ENCODE measurements at places on chromosomes 16 and 17.
A peak's percentile ranks its signal among the peaks of the same experiment; 100 is the strongest.

- no peak for DNase-seq
Measured at GRCh38 chr16:86668136-86668910, 90.0 kb downstream of the FOXL1 start.

- no peak for DNase-seq
Measured at GRCh38 chr16:26889740-26890139, 177.0 kb upstream of the C16orf82 start.

GRCh38 chr16:9790199-9790598 lies 392.0 kb downstream of the GRIN2A start:
- no peak for DNase-seq

GRCh38 chr17:48295362-48296288 lies 134.4 kb downstream of the SKAP1 start:
- no peak for DNase-seq

GRCh38 chr16:76228546-76229146 lies 48.6 kb upstream of the CNTNAP4 start:
- DNase-seq: no peak

- DNase-seq: no peak
Measured at GRCh38 chr17:80061421-80061820, 25.0 kb downstream of the CCDC40 start.

DNA sequence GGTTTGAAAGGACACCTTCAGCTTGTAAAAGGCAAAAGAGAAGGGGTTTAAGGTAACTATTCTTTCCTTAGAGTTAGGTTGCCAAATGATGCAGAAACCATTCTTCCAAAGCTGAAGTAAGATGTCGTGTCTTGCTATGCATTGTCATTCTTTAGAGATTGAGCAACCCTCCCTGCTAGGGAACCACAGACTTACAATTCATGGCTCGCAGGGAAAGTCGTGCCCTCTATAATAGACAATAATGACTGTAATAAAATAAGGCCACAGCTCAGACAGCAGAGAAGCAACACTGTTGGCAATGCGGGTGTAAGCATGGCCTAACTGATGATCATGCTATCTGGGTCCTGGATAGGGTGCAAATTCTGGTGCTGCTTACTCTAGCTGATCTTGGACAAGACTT lies 129.6 kb upstream of the CDH13 start:
- no peak for DNase-seq

- DNase-seq: peak; percentile 77
Measured at GRCh38 chr17:44197980-44198720, 1.5 kb downstream of the ATXN7L3 start.

DNA sequence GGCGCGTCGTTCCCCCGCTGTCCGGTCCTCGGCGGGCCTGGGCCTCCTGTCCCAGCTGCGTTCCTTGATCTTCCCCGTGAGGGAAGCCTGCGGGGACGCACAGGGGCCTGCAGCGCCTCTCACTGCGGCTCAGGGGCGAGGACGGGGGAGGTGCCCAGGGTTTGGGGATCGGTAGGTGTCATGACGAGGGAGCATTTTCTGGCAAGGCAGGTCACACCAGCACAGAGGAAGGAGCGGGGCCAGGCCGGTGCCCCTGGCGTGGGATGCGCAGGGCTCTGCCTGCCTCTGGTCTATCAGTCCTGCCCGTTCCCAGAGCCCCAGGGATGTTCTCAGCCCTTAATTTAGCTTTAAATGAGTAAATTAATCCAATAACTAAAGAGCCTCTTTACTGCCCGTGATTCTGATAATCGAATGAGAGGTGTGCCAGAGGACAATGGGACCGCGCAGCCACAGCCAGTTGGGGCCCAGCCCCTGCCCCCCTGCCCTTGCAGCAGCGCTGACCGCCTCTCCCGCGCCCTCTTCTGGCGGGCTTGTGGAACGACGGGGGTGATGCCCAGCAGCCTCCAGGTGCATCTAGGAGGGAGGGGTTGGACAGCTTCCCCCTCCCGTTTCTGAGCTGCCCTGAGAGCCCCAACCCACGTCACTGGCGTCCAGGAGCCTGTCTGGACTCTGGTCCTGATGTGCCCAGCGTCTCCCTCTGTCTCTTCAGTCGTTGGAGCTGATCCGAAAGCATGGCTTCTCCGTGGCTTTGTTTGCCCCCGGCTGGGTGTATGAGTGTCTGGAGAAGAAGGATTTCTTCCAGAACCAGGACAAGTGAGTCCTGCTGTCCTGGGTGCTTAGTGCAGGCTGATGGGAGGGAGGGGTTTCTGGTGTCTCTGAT lies 7.9 kb downstream of the ENGASE start:
- peak; percentile 85 for DNase-seq

- no peak for DNase-seq
Measured at GRCh38 chr16:49809062-49809461, 46.9 kb downstream of the ZNF423 start.

DNA sequence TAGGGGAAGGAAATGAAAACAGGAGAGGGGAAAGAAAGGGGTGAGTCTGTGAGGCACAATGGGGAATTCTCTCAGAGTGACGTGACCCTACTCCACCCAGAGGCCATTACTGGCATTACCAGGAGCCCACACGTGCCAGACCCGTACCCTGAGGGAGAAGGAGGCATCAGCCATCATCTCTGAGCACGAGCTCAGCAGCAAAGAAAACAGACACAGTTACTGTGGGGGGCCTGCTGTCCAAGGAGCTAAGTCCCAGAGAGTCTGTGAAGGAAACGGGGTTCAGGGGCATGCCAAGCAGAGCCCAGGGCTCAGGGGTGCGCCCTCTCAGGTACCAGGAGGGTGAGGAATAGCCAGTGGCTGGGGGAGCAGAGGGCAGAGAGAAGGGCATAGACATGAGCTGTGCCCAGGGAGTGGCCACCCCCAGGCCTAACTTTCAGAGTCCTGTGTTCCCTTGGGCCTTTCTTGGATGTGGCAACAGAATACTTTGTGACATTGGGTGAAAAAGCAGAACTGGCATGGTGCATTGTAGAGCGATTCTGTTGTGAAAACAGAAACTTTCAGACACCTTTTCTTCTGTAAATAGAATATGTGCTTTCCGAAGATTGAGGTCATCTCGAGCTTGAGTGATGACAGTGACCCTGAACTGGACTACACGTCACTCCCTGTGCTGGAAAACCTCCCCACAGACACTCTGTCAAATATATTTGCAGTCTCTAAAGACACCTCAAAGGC lies 11.3 kb downstream of the TAF1C start:
- DNase-seq: peak; percentile 86

GRCh38 chr16:66696669-66697630 lies at the start of gene CMTM4:
TSS of gene CMTM4 (minus strand) at chr16:66696743. CDS start at chr16:66696525, 218 bp downstream.
- peak; percentile 98 for DNase-seq

GRCh38 chr17:2034806-2035540 lies 5.0 kb downstream of the DPH1 start:
- peak; percentile 80 for DNase-seq

DNA sequence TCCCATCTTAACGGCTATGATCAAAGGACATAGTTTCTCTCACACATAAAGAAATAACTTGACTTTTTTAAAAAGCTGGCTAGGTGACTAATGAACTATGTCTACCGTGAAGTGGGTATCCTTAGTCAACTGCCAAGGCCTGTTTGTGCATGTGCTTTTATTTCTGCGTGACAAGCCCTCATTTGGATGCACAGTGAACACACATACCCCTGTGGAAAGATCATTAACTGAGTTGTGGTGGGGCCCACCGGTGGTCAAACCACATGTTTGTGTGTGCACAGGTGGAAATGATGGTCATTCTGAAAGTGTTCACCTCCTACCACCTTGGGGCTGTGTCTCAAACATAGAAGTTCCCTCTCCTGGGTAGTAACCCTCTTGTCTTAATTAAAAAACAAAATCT lies 256.1 kb upstream of the SALL1 start:
- DNase-seq: no peak

DNA sequence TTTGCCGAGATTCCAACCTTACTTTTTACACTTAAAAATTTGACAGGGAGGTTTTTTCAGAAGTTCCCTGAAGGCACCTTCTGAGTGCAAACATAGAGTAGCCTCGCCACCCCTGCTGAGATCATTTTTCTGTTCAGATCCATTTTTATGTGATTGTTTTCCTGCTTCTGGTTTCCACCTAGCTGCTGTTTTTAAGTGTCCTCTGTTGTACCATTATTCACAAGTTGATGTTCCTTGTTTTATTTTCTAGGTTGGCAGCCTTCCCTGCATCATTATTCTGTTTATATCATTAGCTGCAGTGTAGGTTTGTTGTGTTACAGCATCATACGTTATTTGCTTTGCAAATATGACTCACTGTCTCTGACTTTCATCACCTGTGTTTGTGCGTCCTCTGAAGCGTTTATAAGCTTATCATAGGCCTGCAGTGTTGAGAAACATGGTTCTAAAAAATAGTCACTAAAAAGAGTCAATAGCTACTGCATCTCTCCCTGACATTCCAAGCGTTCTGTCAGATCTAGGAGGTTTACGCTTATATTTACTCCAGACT lies 116.9 kb upstream of the CLEC3A start:
- DNase-seq: no peak

DNA sequence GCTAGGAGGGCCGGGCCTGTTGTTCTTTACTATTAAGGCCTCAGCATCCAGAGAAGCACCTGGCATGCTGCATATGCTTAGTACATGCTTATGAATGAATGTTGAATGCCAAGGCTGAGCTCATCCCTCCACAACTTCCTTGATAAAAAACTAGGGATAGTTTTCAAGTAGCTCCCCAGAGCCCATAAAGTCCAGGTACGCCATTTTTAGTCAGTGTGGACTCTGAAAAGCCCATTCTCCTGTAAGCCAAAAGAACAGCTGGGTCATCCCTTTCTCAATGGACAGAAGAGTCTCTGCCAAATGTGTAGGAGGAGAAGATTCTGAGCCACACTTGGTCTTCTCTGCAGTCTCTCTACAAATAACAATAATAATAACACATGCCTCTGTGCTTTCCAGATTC lies 8.9 kb upstream of the ITGB3 start:
- no peak for DNase-seq

DNA sequence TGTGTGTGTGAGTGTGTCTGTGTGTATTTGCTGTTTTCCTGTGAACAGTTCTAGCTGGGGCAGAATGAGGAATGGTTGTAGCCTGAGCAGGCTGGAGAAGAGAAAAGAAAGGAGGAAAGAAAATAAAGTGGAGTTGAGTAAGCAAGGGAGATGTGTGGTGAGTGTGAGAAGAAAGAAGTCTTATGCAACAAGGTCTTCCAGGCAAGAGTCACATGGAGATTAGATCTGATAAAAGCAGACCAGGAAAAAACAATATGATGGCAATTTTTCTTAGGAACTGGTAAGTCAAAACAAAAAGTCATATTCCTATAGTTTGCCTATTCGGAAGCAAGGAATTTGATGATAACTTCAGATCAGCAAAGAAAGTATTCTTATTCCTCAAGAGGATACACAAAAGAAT lies 125.0 kb downstream of the HS3ST3A1 start:
- DNase-seq: peak; percentile 10

DNA sequence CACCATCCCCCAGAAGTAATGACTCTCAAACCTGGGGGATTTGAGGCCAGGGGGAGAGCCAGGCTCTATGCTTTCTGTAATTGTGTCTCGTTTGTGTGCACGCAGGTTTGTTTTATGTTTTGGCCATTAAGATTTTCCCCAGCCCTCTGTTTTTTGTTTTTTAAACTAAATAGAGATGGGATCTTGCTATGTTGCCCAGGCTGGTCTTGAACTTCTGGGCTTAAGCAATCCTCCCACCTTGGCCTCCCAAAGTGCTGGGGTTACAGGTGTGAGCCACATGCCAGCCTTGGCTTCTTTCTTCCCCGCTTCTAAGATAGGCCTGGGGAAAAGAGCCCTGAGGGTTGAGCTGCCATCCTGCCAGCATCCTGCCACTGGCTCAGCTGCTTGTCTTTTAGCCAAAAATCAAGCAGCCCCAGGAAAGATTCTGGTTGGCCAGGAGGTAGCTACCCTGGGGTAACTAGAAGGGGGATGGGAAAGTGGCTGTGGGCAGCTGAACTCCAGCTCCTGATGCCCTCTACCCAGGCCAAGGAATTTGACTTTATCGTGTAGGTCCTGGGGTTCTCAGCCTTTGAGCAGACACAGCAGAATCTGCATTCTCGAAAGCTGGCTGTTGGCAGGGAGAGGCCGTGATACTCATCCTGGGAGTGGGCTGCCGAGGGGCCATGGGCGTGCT lies 18.4 kb downstream of the KDM8 start:
- DNase-seq: no peak

- DNase-seq: no peak
Measured at GRCh38 chr17:51188271-51188833, 22.1 kb downstream of the NME2 start.

DNA sequence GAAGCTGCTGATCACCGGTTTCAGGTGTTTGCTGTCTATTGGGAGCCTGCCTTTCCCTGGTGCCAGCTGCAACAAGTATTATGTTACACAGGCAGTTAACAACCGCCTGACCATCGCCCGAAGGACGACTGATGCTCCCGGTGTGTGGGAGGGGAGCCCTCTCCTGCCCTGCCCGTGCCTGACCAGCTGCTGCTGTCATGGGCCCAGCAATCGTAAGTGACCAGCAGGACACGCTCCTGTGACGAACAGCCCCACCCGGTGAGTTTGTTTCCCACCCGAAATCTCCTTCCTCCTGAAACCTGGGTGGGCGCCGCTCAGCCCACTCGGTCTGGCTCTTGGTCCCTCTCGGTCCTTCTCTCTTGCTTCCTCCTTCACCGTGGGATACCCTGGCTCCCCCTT lies 17.9 kb upstream of the UBE2I start:
- DNase-seq: no peak

DNA sequence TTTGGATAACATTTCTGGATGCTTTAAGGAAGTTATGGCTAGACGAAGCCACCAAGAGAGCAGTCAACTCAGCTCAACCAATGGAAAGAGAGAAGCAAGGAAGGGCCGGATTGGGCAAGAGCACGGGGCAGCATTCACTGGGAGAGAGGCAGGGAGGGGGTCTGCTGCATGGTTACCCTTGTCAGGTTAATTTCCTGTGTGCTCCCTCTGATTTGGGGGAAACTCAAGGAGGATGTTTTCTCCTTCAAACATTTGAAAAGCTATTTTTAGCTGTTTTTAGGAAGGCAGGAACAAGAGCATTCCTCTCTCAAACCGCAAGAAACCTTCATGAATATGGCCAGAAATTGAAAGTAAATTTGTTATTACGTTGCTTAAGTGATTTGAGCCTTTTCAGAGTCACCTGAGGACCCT lies 118.5 kb upstream of the ZFHX3 start:
- DNase-seq: no peak

- DNase-seq: no peak
Measured at GRCh38 chr16:73233846-73234424, 186.0 kb upstream of the ZFHX3 start.

DNA sequence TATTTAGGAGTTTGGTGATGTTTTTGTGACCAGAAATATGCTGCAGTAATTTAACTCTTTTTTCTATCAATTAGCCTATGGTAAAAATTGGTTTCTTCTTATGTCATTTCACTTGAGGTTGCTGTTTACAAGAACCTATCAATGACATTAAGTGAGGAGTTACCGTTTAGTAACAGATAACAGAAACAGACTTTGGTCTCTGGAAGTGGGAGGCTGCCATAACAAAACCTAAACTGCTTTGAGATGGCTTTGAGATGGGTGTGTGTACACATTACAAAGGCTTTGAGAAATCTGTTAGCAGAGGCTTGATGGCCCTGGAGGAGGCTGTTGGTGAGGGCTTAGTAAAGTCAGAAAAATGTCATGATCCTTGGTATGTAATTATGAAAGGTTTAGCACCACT lies 90.0 kb downstream of the TMEM114 start:
- no peak for DNase-seq

All from GM03348 (cell line).